Ureter (tissue), 1 donor: ENCODE measurements at places on chromosomes 5 and 9. TPM values are rescaled to one million over a fixed set of nuclear protein-coding genes. Genes with fewer than 3 reads are reported as not detected.

The ANKRD18A gene
- total RNA-seq = 16.6 TPM

The PCDHB1 gene
- 0.13 TPM for total RNA-seq

The PCDHB9 gene
- 1.9 TPM for total RNA-seq

DNA sequence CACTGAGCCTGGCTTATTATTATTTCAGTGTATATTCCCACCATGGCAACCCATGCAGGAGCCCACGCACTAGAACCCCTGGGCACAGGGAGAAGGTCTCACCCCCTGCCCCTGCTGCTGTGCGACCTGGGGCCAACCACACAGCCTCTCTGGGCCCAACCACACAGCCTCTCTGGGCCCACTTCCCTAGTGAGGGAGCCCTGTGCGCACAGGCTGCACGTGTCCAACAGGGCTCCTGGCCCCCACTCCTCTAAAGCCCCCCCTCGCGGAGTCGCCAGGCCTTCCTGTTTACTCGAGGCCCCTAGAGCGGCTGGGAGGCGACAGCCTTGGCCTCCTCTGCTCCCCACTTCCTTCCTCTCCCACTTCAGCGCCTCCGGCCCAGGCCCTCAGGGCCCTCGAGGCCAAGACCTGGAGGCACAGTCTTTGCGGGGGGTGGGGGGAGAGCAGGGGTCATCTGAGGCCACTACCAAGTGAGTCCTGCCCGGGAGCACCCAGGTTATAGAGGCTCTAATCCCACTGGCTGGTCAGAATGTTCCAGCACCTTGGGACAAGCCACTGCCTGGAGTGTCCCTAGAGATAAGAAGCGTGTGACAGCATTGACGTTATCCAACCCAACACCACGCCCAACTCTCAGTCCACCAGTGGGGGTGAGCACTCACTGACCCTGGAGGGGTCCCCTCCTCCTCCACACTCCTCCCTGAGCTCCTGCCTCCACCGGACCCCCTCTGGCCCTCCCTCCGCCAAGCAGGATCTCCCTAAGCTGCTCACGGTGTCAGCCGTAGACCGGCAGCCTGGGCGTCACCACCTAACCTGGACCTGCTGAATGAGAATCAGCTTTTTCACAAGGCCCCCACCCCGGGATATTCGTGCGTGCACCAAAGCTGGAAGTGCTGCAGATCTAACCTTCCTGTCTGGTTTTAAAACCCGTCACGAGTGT, 7.9 kb upstream of the ENG start:
- DNase-seq = peak; percentile 72

The RABEPK gene
- 20.3 TPM for total RNA-seq

The GABRA6 gene
- not detected for total RNA-seq

The RASEF gene
- 33.7 TPM for total RNA-seq

GRCh38 chr5:1155191-1156032, 43.5 kb upstream of the SLC12A7 start:
- no peak for DNase-seq

The IFNB1 gene
- total RNA-seq = not detected

The GALNT12 gene
- 38.5 TPM for total RNA-seq

GRCh38 chr9:69888856-69889585, 68.4 kb downstream of the CFAP95 start:
- no peak for DNase-seq

DNA sequence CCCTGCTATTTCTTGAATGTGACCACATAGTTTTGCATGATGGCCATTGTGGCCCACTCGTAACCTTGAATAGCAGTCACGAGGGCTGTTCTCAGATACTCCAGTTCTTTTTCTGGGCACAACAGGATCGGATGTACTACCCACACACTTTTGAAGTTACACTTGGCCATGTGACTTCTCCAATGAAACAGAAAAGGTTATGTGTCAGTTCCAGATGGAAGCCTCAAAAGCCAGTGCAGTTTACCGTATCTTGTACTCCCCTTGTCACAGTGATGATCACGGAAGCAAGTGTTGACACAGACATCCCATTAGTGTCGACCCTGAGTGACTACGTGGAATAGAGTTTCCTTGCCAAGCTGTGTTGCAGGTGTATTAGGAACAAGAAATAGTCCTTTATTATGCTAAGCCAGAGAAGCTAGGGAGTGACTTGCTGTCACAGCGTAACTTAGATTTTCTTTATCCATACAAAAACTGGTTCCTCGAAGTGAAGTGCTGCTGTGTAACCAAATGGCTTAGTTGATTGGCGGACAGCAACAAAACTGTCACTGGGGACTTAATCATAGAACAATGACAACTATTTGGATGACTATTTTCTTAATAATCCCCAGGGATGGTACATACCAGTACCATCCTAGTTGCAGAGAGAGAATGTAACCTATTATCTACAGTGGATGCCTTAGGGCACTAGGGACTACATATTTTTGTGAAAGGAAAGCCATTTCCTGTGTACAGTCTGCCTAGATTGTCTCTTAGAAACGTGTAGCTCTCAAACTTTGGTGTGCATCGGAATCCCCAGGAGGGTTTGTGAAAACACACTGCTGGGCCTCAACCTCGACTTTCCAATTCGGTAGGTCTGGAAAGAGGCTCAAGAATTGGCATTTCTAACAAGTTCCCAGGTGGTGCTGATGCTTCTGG, 90.1 kb upstream of the DMRT1 start:
- no peak for DNase-seq

The MARVELD2 gene
- total RNA-seq = 32.4 TPM

The PNPLA7 gene
- 9.7 TPM for total RNA-seq

DNA sequence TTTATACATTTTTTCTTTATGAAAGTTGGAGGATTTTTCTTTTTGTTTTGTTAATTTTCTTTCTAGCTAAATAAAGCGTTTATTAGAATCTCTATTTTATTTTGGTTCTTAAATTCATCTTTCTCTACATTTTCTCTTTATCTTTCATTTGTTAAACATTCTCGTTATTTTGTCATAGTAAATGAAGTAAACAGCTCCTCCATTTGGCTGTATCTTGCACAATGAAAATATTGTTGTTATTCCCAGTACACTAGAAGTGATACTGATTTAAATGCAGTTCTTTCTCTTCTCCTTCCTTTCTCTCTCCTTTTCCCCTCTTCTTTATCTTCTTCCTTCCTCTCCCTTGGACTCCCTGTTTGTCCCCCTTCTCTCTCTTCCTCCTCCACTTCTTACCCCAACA, 88.8 kb downstream of the FER start:
- DNase-seq = no peak

The FBP2 gene
- total RNA-seq = 0.29 TPM

GRCh38 chr5:32329395-32329834, 16.7 kb upstream of the MTMR12 start:
- DNase-seq = peak; percentile 59

The PDE6A gene
- total RNA-seq = not detected

The GMCL2 gene
- not detected for total RNA-seq
